ENCODE measurements at places on chromosomes 2 and 18. TPM values are rescaled to one million over a fixed set of nuclear protein-coding genes. Genes with fewer than 3 reads are reported as not detected.

GRCh38 chr18:73038336-73038735 is 170.5 kb upstream of the NETO1 start:
- no peak for DNase-seq

Gene UPP2
- polyA plus RNA-seq: 1.5 TPM

Gene CHST9
- polyA plus RNA-seq: 1.6 TPM

GRCh38 chr18:76264198-76264875 is 230.7 kb downstream of the ZNF516 start:
- no peak for DNase-seq

GRCh38 chr2:228629251-228629650 is 447.8 kb upstream of the SPHKAP start:
- DNase-seq: no peak

DNA sequence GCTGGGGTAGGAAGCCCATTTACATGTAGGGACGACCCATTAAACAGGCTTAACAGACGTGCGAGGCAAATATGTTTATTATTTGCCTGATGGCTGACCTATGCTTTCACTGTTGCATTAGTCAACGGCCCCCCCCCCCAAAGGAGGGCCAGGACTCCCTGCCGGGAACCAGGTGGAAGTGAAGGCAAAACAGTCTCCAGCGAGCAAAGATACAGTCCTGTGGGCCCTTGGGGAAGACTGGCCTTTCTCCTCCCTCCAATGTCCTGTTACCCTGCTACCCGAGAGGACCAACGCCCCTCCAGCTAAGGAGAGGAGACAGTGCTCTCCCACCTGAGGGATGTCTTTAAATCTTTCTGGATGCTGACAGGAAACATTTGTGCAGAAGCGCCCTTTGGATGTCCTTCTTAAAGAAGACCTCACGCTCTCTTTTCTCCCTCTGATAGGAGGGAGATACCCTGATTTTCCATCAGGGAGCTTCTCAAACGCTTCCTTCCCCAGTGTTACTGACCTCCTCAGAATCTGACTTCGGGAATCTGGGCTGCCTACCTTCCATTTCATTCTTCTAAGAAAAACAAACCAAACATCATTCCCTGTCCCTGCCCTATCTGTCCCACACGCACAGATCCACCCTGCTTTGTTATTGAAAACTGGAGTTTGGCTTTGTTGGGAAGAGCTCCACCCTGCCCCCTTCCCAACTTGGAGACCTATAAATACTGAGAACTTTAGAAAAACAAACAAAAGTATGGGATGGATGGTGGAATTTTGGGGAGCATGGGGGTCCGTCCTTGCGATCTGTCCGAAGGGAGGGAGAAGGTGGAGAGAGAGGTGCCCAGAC is 135.9 kb upstream of the SIX3 start:
- DNase-seq: no peak

Gene ABHD3
- polyA plus RNA-seq: 20.0 TPM

Gene ADRA2B
- polyA plus RNA-seq: 3.7 TPM

DNA sequence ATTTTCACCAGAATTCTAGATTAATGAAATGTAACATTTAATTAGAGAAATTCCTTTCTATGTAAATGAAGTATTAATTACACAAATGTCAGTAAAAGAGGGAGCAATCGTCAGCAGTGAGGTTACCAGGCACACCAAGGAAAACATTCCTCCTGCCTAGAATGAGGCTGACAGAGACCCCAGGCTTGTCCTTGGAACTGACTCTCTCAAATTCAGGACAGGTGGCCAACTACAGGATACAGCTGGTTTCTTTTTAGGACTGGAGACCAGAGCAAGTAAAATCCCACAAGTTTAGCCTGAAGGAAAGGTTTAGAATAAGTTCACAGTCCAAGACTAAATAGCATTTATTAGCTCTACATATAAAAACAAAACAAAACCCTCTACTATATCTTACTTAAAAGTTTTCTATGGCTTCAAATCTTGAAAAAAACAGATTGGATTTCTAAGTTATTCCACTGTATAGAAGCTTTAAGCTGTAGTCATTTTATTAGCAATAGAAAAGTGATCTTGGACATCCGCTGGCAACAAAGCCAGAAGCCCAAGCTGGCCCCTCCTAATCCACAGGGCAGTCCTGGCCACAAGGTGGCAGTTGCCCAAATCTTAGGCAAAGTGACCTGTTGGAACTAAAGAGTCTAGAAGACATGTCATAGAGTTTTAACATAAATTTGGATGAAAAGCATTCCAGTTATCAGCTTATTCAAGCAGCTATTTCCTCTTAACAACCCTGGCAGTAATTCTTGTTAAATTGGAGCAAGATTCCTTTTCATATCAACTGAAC is 81.0 kb downstream of the SP3 start:
- DNase-seq: no peak

- DNase-seq: no peak
Observed at GRCh38 chr2:4884117-4884571, 808.0 kb upstream of the SOX11 start.

DNA sequence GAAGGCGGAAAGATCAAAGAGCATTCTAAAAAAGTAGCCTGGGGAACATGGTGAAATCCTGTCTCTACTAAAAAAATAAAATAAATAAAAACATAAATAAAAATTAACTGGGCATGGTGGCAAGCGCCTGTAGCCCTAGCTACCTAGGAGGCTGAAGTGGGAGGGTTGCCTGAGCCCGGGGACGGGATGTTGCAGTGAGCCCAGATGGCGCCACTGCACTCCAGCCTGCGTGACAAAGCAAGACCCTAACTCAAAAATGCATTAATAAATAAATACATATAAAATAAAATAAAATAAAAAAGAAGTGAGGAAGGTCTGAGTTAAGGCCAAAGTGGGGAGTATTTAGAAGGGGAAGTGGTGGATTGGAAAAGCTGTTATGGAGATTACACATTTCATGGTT is 1.3 kb upstream of the PSMD14 start:
- no peak for DNase-seq
